ENCODE measurements at places on chromosomes 7 and 10.

GRCh38 chr10:70233109-70233938, at the start of gene PPA1:
PPA1 (minus strand) TSS chr10:70233429; CDS start chr10:70233327, 102 bp downstream.
- DNase-seq = peak; percentile 99

- DNase-seq = no peak
Measured at GRCh38 chr7:128099204-128099671, 68.0 kb upstream of the LRRC4 start.

- no peak for DNase-seq
Measured at GRCh38 chr7:150860291-150860977, 8.1 kb downstream of the AOC1 start.

DNA sequence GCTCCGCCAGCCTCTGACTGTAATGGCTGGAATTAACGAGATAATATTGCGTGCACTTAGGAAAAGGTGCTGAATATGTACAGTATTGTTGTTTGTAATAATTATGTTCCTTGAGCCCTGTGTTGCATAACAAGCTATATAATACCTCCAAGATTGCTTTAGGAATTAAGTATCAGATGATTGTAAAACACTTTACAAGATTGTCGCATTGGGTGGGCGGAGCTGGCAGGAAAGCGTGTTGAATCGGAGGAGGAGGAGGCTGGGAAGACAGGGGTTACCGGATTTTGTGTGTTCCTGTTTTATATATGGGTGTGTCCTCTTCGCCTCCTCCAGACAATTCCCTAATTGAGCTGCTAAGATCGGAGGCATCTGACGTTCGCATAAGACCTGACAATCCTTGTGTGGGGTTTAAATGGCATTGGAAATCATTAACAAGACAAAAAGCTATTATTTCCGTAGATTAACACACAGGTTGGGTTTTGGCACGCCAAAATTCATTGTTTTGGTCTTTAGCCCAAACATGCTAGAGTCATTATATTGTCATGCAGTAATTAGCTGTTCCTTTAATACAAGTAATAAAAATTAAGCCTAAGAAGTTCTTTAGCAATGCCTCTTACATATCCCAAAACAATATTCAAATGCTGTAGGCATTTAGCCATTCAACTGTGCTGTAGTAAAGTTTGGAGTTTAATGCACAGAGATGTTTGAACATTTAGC, 192.9 kb upstream of the SH2B2 start:
- no peak for DNase-seq

- no peak for DNase-seq
Measured at GRCh38 chr10:71136036-71136721, 76.2 kb upstream of the UNC5B start.

DNA sequence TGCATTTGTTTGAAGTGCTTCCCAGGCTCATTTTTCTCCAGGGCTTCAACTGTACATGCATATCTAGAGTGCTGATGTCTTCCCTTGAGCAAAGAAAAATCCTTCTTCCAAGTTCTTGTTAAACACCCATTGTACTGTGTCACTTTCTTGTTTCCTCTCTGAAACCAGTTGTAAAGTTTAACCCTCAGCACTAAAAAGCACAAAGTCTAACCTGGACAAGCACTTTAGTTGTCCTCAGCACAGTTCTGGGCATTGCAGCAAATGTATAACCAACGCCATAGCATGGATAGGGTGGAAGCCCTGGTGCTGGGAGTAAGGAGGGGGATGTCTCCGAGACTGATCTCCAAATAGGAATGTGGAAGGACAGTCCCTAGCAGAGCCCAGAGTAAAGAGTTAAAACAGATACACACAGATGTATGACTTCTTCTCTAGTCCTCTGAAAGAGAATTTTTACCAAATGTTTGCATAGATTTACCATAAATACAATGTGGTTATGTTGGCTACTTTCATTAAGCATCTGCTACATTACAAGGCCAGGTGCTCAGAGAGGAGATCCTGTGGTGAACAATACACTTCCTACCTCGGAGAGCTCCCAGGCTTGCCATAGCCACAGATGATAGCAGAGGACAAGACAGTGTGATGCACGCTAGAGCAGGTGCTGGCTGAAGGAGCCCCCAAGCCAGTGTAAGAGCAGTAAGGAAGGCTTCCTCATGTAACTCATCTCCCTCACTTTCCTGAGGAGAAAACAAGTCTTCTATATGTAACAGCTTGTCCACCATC, 57.0 kb downstream of the DNAJC12 start:
- DNase-seq = no peak

DNA sequence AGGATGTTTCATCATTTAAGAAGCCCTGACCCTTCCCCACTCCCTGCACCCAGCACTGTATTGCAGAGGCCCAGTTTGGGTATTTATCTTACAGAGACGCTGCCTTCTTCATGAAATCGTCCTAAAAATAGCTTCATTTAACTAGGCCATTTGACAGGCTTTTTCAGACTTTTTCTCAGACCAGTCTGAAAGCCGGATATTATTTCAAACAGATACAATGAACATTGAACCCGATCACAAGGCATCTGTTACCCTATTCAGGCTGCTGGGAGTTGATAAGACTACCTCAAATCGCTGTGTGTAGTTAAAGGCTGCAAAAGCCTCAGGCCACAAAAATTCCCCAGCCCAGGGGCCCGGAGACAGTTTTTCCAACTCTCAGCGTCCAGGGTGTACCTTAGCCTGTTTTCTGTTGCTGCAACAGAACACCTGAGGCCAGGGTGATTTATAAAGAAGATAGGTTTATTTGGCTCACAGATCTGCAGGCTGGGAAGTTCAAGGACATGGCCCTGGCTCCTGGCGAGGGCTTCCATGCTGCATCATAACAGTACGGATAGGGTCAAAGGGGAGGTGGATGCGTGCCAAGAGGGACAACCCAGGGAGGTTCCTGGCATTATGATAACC, 130.7 kb upstream of the SH2B2 start:
- no peak for DNase-seq

DNA sequence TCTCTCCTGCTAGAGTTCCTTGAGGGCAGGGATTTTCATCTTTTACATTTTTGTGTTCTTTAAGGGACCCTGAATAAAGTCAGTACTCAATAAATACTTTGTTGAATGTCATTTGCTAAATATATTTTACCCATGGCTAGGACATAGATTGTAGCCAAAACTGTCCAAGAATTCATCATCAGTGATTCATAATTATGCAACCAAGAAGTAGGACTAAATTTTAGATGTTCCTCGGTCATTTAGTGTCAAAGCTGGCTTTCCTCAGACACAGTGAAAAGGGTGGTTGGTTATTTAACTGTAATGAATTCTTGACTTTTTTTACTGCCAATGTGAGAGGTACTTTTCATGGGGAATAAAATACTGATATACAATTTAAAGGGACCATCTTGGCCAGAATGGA, 3.3 kb downstream of the NUDT13 start:
- no peak for DNase-seq

DNA sequence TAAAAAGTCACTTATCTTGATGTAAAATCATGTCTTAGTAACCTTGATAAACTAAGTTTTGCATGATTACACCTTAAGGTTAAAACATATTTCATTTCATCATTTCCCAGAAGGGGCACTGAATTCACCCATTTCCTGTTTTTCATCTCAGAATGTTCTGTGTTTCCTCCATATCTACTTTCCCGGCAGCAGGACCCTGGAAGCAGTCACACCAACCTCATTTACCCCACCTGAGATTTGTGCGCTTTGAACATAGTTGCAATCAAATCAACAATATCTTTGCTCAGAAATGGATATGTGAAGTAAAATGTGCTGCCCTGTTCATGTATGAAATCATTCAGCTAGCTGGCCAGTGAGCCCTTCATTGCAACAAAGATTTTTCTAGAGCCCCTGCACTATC, 46.8 kb downstream of the IKZF1 start:
- DNase-seq = no peak

- DNase-seq = peak; percentile 9
Measured at GRCh38 chr7:43572516-43573049, 10.3 kb upstream of the STK17A start.

DNA sequence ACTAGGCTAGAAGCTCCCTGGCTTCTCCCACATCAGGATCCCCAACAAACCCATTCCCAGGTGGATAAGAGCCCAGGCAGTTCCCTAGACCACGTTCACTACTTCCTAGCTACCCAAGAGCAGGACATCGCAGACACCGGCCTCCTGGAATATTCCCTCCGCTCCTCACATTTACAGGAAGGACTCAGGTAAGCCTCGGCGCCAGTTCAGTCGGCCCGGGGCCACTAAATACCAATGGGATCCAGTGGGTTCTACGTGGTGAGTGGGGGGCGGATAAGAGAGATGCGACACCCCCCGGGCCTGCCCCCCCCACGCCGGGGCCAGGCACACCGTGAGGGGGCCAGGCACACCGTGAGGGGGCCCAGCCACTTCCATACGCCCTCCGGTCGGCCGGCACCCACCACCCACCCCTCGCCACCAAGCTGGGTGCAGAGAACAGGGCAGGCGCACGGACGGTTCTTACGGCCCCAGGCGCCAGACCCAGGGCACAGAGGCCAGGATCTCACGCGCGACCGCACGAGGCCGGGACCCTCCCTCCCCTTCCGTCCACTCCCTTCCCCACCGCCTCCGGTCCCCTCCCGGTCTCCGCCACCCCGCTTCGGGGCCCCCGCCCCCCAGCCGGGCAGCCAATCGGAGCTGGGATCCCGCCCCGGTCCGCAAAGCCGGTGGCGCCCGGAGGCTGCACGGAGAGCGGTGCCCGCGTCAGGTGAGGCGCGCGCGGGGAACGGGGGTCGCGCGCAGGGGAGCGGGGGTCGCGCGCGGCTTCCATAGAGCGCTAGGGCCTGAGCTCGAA, at the start of gene BLVRA:
Gene BLVRA (plus strand): TSS at position 652 of the 793 bp plus-strand sequence. CDS start 12,479 bp downstream, outside the sequence.
- peak; percentile 29 for DNase-seq

DNA sequence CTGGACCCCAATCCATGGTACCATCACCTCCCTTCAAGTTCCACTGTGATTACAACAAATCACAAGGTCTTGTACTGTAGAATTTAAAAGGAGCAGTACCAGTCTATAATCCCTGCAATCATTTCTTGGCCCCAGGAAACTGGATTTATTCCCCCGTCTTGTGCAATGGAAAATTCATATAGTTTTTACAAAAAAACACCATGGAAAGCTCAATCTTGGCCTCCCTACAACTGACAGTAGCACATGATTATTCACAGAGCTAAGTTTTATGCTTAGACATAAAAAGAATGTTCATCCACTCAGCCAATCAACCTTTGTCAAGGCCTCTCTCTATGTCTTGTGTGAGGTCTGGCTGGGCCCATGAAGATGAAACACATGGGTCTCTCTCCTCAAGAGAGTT, 10.2 kb downstream of the DGKI start:
- DNase-seq = no peak

DNA sequence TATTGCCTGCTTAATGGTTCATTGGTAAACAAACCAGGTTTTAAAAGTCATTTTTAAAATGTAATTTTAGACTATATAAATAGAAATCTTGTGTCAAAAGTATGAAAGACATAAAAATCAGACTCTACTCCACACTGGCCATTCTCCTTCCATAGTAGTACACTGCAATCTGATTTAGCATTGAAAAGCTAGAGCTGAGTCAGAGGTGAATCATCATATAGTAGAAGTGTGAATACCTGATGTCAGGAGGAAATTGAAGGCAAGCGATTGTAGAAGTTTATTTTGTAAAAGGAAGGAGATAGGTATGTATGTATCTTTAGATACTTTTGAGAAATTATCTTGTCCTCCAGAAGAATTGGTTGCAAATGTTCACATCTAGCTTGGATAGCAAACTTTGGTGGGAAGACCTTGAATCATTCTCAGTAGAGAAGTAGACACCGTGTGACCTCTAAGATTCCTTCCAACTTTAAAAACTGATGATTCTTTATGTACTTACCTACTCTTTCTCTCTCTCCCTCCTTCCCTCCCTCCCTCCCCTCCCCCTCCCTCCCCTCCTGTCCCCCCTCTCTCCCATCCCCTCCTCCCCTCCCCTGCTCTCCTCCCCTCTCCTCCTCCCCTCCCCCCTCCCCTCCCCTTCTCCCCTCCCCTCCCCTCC, 88.1 kb downstream of the BTAF1 start:
- no peak for DNase-seq

DNA sequence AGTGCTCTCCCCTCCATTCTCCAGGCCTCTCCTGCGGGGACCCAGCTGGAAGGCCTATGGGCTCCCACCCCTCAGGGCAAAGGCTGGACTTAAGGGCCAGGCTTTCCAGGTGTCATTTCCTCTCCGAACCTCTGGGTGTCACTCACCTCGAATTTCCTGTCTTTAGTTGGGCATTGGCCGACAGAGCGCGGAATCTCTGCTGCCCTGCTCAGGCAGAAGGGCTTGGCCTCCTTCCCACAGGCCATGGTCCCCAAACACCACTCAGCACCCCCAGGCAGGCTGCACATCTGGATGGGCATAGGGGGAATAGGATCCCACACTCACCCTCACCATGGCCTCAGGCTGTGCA, 212.9 kb downstream of the CCSER2 start:
- DNase-seq = no peak

GRCh38 chr7:17185690-17186070, 112.8 kb upstream of the AHR start:
- DNase-seq = no peak

GRCh38 chr7:73622909-73623797, 1.2 kb downstream of the MLXIPL start:
- DNase-seq = no peak

- DNase-seq = no peak
Measured at GRCh38 chr10:63093227-63093626, 39.9 kb upstream of the NRBF2 start.

DNA sequence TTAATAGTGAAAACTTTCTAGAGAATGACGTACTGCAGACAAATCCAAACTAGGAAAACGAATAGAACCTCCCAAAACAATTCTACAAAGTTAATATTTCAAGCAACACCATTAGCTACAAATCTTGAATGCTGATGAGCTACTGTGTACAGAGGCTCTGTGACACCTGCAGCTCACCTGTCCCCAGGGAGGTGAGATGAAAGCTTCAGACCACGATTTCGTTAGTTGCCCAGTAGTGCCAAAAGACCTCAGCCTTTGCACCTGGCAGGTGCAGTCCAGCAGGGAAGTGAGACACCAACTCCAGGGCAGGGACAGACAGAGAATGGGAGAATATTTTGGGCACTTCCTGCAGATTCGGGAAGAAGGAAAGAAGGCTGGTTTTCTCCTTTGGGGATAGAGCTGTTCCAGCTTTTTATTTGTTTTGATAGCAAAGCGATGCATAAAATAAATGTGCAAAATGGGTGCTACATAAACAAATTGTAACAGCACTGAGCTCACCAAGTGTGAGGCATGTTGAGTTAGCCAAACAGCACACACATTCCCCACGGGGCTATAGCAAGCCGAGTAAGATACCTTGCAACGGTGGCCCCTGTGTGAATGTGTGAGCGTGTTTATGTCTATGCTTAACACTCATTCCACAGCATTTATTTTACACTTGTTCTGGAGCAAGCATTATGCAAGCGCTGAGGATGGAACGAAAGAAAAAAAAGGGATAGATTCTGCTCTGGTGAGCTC, 1024.8 kb upstream of the AUTS2 start:
- DNase-seq = no peak

GRCh38 chr10:47181052-47181849, 118.7 kb upstream of the GDF10 start:
- DNase-seq = no peak

- no peak for DNase-seq
Measured at GRCh38 chr10:30127120-30127541, 67.7 kb upstream of the JCAD start.

- DNase-seq = no peak
Measured at GRCh38 chr7:11831736-11832495, at the start of gene THSD7A. THSD7A (minus strand) TSS chr7:11832198; CDS start chr7:11831946, 252 bp downstream.

GRCh38 chr10:70809726-70810125, 6.0 kb upstream of the SGPL1 start:
- no peak for DNase-seq
